ENCODE measurements at places on chromosomes 1 and 21.

DNA sequence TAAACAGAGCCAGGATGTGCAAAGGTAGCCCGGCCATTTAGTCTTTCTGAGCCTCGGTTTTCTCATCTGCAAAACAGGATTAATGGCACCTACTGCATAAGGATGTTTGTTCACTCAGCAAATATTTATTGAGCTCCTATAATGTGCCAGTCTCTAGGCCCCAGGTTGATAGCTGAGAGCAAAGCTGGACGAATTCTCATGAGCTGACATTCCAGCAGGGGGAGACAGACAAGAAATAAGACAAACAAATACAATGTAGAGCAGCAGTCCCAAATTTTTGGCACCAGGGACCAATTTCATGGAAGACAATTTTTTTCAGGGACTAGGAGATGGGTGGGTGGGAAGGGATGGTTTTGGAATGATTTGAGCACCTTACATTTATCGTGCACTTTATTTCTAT, 74.3 kb upstream of the PAX7 start:
- no peak for DNase-seq

- no peak for DNase-seq
Observed at GRCh38 chr1:46190539-46190938, 7.7 kb downstream of the POMGNT1 start.

DNA sequence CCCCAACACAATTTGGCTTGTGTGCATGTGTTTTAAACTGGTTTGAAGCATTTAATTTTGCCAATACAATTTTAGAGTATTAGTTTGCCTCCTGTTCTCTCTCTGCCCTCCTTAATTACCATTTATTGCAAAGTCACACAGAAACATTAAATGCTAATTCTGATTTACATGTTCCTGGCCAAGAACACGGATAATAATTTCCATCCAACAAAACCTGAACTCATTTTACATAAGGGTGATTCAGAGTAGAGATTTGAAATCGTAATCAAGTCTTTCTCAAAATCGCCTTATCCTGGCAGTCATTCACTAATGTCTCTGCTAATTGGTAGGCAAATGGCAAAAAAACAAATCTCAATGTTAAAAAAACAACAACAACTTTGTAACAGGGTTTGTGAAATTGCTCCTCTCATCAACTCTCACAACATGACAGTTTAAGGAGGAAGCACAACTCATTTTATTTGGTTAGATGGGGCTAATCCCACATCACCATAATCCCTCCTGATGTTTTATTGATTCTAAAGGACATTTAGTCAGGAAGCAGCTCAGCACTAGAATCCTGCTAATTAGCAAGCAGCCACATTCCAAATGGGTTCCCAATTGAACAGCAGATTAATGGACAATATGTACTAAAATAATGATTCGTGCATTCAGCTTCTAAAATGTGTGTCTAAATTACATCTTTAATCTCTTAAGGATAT, 55.9 kb downstream of the C1orf87 start:
- no peak for DNase-seq

DNA sequence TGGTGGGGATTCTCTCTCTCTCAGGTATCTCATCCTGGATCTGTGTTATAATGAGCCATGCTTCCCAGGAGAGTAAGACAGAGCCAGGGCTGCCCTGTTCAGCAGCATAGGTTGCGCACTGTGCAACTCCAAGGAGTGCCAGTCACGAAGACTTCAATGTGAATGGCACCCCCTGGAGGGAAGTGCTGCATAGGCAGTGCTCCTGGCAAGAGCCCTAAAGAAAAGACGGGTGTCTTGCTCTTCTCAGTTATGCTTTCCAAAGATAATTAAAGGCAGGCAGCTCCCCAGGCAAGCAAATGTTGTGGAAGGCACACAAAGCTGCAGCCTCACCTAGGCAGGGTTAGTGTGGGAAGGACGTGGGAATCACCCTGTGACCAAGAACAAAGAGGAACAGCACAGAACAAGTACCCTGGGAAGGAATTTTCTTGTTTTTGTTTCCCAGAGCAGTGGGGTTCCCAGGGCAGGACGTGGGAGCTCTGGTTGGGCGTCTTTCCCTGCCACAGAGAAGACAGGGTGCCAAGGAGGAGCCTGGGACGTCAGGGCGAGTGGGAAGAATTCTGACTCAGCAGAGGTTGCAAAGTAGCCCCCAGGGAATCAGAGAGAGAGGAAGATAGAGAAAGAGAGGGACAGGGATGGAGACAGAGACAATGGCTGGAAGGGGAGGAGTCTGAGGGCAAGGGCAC, 120.9 kb downstream of the KCNN3 start:
- DNase-seq: no peak

DNA sequence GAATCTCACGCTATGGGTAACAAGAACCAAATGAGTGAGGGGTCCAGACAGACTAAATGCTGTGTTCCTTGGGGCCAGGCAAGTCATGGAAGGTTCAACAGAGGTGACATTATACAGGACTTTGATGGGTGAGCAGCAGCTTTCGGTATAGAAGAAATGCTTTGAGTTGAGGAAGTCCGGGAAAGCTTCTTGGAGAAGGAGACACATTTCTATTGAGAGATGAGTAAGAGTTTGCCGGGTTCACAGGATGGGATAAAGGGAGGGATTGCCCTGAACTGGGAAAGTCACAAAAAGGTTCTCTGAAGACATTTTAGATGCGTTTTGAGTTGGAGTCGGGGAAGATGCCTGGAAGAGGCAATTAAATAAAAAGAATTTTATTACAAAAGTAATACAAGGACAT, 580 bp upstream of the AZIN2 start:
- DNase-seq: no peak

DNA sequence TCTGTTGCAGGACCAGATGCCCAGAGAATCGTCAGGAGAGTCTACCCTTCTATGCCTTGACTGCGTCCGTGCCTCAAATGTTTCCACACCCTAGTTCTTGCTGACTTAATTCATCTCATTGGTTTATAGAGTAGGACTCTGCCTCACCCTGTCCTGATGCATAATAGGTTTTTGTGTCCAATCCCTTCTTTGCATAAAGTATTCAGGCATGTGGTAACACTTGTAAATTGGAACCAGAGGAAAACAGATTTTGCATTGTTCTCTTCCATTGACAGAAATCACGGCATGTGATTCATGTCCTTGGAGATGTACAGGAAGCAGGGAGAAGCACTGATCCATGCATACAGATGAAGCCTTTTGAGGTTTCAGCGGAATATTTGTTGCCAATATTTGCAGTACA, 29.5 kb downstream of the PLPPR5 start:
- DNase-seq: no peak

- DNase-seq: no peak
Observed at GRCh38 chr1:62707744-62708120, 19.5 kb upstream of the DOCK7 start.

GRCh38 chr1:201008666-201009360, 14.7 kb downstream of the KIF21B start:
- no peak for DNase-seq

DNA sequence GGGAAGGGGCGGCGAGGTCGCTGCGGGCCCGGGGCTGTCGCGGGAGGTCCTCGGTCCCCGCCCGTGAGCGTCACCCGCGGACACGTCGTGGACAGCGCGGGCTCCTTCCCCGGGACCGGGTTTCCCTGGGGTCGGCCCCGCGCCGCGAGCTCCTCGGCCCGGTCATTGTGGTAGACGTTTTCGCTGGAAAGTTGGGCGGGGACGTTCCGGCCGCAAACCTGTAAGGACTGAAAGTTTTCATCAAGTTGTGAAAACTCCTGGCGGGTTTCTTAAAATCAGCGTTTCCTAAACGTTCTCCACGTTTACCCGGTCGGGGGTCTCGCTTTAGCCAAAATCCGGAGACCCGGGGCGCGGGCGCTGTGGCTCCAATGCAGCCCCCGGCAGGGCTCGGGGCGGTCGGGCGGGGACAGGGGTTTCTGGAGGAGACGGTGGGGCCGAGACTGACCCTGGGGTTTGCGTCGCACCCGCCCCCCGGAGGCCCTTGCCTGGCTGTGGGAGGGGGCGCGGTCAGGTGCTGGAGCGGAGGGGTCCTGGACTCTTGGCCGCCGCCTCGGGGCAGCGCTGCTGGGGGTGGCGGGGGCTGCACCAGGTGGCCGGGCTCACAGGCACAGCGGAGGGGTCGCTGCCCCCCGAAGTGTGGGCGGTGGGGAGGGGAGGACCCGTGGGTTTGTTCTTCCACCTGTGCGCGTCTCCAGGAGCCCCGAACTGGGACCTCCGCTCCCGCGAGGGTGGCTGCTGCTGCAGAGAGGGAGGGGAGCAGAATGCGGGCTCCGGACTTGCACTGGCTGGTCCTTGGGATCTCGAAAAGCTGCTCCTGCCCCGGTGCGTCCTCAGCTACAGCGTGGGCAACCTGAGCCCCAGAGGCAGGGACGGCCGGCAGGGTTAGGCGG, 827 bp downstream of the PRKCZ start:
- no peak for DNase-seq
